Activated CD8-positive, alpha-beta memory T cell treated with anti-CD3 and anti-CD28 coated beads for 48 hours (primary cell): ENCODE measurements at places on chromosomes 11 and 22.

- DNase-seq = no peak
These were observed 11.8 kb downstream of the PNPLA5 start for GRCh38 chr22:43879901-43880540.

DNA sequence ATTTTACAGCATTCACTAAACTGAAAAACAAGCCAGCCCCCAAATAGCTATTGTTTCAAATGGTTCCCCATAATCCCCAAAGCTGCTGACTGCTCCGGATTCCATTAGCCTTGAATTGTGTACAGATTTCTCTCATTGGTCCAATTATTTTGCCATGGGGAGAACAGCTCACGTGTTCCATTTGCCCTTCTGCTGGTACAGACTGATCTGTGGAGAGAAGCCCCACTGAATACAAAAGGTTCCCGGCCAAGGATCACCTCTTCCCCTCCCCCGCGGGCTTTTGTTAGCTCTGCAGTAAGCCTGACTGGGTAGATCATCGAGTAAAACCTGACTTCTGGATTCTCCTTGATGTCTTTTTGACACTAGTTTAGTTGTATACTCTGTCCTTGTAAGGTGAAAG is 9.1 kb upstream of the MAPK8IP1 start:
- DNase-seq = no peak

- DNase-seq = no peak
These were observed 14.2 kb upstream of the MMP1 start for GRCh38 chr11:102812188-102812587.

- no peak for DNase-seq
These were observed 52.4 kb downstream of the LARGE2 start for GRCh38 chr11:45974806-45975205.

DNA sequence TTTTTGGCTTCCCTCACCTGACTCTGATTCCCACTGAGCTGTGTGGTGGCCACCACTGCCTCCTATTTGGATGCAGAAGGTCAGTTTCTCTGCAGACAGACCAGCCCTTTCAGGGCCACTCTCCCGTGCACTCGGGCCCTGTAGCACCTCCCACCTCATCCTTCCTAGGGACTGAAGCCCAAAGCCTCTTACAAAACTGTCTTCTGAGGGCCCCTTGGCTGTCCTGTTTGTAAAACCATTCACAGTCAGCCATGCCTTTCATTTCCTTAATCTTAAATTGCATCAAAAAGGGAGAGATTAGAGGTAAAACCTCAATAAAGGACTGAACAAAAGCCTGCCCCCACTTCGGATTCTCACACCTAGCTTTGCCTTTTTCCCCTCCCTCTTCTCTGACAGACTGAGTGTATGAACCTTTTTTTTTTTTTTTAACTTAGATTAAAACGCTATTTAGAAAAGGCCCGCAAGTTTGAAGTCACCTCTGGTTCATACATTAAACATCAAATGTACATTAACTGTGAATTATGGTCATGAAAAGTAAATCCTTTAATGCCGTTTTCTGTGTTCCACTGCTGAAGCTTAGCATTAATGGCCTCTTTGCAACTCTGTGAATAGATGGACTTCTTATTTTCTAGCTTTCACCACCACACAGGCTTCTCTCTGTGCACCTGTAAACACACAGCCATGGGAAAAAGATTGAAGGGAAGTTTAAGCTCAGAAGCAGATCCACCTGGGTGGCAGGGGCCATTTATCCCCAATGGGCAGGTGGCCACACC is 247.2 kb upstream of the CADM1 start:
- DNase-seq = no peak

- no peak for DNase-seq
These were observed 232.9 kb downstream of the DLG2 start for GRCh38 chr11:85394283-85394682.
